ENCODE measurements at places on chromosomes 12 and 14. TPM values are rescaled to one million over a fixed set of nuclear protein-coding genes. Genes with fewer than 3 reads are reported as not detected.

Gene PPP1R1A
- 6.7 TPM for total RNA-seq

DNA sequence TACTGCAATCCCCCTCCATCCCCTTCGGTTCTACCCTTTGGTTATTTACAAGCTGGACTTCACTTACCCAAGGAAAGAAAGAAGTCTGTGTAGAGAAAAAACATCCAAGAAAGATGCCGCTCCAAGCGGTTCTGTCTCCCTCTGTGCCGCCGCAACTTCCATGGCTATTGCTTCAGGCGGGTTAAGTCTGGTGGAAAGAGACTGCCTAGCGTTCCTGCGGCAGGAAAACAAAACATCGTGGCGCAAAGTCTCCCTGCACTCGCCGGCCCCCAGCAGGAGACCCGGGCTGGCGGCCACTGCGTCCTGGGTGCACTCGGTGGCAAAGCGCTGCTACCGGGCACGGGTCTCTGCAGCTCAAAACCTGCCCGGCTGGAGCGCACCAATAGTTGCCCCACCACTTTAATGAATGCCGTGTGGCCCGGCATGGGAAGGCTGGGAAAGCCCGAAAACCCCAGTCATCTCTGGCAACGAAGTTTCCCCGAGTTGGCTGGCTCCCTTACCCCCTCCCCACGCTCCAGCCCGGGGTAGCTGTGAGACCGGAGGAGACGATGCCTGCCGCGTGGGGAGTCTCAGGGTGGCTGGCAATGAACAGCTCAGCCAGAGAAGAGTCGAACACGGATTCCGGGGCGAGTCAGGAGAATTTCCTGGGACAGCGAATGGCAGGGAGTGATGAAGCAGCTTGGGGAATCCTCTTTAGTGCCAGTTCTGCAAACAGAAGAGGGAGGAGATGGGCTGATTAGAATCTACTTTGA, 3.5 kb upstream of the KCNK10 start:
- no peak for DNase-seq

DNA sequence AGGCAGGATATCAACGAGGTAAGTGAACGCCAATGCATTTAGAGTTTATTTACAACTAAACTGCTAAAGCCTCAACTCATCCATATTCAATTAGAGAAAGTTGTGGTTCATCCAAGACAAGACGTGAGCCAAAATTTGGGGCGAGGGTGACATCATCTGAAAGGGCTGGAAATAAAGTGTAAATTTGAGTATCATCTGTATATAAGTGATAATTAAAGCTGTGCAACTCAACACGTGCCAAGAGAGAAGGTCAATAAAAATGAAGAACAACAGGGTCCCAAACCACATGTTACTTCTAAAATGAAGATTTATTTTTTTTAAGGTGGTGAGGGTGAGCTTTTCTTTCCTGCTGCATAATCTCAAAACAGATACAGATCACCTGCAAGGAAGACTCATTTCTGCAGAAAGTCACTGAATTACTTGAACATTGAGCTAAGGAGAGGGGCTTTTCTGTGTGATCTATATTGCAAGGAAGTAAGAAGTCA, 203.6 kb downstream of the EFCAB11 start:
- DNase-seq = no peak

DNA sequence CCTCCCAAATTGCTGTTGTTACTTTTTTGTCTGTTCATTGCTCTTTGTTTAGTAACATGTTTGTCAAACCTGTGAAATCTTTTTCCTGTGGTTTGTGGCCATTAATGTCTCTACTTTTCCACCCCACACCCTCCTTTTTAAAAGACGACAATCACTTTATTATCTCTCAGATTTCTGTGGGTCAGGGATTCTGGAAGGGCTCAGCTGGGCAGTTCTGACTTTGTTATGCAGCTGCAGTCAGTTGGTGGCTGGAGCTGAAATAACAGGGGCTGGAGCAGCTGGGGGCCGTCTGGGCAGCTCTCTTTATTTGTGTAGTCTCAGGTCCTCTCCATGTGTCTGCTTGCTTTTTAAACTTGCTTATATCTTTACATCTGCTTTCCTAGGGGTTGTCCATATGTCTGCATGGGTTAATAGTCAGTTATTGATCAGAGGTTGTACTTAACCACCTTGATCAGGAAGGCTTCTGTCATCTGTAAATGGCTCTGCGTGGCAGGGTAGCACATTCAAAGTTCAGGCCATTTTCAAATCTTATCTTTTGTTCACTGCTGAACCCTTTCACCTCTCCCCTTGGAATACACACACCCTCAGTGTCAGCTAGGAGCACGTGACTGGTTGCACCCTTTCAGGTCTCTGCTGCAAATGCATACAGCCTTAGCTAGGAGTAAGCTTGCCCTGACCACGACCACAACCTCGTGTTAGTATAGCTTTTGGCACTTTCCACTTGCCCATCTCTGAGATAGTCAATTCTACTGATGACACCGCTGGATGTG, 27.9 kb downstream of the BORCS5 start:
- DNase-seq = no peak
